Activated CD4-positive, CD25-positive, alpha-beta regulatory T cell treated with anti-CD3 and anti-CD28 coated beads, Interleukin-2, amount 50 U/mL, for 72 hours (primary cell): ENCODE measurements at places on chromosomes 7 and 10.

GRCh38 chr7:264541-265191, 25.3 kb upstream of the FOXL3 start:
- no peak for DNase-seq

DNA sequence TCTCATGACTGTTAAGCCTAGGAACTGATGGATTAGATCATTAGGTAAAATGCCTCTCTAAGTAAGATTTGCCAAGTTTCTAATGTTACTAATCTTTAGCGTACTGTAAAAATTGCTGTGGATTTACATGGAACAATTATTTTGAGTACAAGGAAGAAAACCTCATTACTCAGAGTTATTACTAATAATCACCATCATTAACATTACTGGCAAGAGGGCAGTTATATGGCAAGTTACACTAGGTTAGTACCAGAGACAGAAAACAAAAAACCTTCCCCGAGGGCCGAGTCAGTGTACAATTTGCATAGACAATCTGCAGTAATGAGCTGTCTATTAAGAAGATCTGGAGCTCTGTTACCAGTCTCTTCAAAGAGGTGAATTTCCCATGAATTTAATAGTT, 775.6 kb downstream of the GATA3 start:
- no peak for DNase-seq

- DNase-seq, result no peak
These were observed 224.5 kb downstream of the LRMDA start for GRCh38 chr10:75655791-75656451.

GRCh38 chr7:115106316-115106715, 184.4 kb downstream of the MDFIC start:
- DNase-seq, result no peak

- DNase-seq, result no peak
These were observed 170.9 kb downstream of the POLR1F start for GRCh38 chr7:19537942-19538401.

GRCh38 chr7:137948083-137948844, 53.6 kb downstream of the CREB3L2 start:
- no peak for DNase-seq

- DNase-seq, result no peak
These were observed 34.0 kb downstream of the IMMP2L start for GRCh38 chr7:111528331-111528730.
